ENCODE measurements at places on chromosomes 5 and 9.

DNA sequence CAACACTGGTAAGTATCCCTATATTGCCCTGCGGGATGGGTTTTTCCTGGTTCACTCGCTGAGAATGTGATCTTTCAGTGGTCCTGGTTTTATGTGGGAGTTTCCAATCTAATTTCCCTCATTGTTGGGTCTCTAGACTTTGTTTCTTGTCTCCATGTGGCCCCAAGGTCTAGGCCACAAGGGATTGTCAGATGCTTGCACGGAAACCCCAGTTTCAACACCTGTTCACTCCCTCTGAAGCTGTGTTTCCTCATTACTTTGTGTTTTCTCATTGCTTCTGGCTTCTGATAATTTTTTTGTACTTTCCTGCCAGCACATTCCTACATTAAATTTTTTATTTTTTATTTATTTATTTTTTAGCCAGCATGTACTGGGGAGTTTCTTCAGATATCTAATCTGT is 191.5 kb downstream of the TTLL11 start:
- DNase-seq, result no peak

DNA sequence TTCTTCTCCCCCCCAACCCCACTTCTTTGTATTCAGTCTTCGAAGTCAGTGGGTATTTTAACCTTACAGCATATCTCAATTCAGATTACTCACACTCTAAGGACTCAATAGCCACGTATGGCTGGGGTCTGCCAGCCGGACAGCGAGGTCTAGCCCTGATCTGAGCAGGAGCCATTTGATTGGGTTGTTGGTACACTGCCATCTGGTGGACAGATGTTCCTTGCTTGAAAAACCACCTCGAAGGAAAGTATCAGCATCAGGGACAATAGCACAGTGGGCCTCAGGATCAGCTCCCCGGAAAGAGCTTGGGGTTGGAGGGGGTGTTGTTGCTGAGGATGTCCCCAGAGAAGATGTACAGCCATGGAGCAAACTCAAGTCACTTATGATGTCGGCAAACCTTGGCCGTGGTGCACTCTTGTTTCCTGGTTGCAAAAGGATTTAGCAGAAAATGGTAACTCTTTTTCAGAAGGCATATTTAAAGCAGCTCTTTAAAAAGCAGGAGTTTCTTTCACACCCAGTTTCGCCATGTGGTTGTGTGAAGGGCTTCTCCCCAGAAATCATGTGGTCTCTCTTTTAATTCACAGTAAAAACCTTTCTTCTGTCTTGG is 31.7 kb upstream of the KCNMB1 start:
- DNase-seq, result peak; percentile 41

- DNase-seq, result no peak
Observed at GRCh38 chr5:129496421-129496820, 36.3 kb downstream of the ADAMTS19 start.

- DNase-seq, result no peak
Observed at GRCh38 chr5:58739051-58739450, 156.2 kb downstream of the RAB3C start.

- DNase-seq, result peak; percentile 9
Observed at GRCh38 chr9:74770508-74771261, 117.0 kb downstream of the TRPM6 start.

DNA sequence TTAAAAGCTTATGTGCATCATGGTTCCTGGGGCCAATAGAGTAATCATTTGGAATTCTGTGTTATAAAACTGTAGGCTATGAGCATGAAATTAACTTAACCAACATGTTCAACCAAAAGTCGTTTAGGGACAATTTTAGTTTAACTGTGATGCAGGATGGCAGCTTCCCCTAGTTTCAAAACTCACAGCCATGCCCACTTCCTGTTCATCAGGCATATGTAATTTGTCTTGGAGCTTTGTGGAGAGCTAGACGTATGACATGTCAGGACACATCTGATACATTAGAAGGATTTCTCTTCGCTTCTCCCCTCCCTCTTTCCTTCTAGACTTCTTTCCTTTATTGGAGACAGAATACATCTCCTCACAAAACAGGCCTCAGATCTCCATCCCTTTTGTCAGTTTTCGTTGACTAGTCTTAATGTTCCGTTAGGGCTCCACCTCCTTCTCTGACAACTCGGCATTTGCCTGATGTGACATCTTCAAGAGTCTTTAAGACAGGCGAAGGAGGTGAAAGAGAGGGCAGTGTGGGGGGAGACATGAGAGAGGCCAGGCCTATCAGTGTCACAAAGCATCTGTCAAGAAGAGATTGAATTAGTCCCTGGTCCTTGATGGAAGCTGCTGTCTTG is 176.0 kb downstream of the MSX2 start:
- DNase-seq, result no peak

DNA sequence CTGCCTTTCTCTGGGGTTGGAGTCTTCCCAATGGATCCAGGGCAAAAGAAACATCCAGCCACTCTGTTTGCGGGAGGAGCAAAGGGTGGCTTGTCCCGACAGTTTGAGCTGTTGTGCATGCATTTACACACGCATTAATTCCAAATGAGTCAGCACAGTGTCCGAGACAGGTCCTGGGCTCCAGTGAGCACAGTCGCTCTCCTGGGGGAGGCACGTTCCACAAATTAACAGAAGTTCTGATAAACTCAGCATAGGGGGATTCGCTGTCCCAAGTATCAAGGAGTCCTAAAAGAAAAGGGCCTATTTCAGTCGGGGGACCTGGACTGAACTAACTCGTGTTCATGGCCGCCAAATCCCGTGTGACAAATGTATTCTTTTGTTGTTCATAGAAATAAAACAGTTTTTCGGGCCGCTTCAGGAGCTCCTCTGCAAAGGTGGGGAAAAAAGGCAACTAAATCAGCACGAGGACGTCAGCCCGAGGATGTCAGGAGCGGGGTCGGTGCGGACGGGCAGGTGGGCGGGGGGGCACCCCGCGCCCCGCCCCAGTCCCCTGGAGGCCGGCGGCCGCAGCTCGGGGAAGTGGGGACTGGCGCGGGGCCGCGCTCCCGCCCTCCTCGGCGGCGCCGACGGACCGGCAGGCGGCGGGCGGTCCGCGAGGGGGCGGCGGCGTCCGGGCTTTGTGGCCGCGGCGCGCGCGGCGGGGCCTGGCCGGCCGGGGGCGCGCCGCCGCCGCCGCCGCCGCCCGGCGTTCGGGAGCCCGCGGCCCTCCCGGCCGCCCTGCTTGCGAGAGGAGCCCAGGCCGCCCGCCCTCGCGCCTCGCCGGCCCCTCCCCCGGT is at the start of gene MSANTD3:
Gene MSANTD3 (plus strand): TSS at position 614 of the 836 bp plus-strand sequence. CDS start 14,796 bp downstream, outside the sequence.
- peak; percentile 41 for DNase-seq

- no peak for DNase-seq
Observed at GRCh38 chr5:107806705-107807104, 136.0 kb upstream of the EFNA5 start.

DNA sequence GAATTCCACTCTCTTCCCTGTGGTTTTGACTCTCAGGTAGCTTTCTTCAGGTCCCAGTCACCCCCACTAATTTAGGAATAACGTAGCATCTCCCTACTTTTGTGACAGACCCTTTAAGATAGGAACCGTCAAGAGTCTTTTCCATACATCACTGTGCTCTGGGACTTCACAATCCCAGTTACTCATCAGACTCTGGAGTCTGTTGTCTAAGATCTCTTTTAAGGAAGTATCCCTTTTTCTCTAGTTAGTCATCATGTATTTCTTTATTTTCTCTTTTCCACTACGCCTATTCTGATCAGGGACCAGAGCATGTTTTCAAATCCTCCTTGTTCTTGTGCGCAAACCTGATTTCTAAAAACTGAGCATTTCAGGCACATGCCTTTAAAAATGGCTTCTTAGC is 143.0 kb downstream of the GOLPH3 start:
- no peak for DNase-seq

DNA sequence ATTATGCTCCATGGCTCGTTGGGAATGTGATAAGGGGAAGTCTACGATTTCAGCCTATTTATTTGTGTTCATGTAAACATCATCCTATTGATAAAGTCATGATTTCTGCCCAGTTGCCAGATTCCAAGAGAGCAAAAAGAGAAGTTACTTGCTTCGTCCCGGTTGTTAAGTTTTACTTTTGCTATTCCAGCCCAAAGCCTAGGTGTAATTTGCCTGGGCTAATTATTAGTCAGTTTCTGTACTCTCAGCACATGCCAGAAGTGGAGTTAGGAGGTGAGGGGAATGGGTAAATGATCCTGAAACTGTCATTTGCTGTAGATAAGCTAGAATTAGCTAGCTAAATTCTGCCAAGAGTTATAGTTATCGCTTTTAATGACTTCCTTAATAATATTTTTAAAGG is 4.5 kb upstream of the ANKH start:
- no peak for DNase-seq

DNA sequence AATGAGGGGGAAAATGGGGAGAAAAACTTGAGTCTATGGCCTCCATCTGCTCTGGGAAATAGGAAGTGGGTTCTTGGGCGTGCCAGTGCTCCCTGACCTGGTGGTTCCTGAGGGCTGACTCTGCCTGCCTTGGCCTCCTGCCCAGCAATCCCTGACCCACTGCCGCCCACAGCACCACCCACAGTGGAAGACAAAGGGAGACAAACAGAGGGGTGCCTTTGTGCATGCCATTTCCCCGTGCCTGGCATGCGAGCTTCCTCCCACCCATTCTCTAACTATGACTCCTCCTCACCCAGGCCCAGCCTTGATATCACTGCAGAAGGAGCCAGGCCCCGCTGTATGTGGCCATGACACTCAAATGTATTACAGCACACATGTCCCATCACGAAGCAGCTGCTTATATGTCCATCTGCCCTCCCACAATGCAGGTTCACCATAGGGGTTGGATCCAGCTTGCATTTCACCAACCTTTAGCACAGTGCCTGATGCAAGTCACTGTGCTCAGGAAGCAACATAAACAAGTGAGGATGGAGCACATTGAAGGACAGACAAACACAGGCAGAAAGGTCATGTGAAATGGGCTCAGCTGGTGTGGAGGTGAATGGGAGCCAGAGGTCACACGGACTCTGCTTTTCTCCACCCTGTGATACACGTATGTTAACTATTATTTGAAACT is 84.4 kb downstream of the ADRB2 start:
- DNase-seq, result no peak

- no peak for DNase-seq
Observed at GRCh38 chr9:88043647-88044046, 69.3 kb upstream of the CDK20 start.

GRCh38 chr5:113162770-113163169 is 186.2 kb downstream of the DCP2 start:
- no peak for DNase-seq

- no peak for DNase-seq
Observed at GRCh38 chr5:40376566-40376965, 303.1 kb upstream of the PTGER4 start.

DNA sequence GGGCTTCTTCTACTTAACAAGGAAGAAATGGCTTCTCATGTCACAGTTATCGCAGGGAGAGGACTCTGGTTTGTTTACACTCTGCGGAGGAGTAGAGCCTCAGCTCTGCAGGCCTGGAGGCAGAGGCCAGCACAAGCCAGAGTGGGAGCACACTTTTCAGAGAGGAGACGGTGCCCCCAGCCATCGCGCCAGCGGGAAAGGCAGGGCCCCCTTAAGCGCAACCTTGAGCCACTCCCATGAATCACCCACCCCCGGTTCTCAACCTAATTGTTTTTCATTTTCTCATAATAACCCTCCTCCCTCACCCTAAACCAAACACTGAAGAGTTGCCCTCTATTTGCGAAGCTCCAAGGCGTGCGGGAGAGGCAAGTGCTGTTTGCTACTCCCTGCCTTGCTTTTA is 208.4 kb upstream of the TBCA start:
- DNase-seq, result no peak

DNA sequence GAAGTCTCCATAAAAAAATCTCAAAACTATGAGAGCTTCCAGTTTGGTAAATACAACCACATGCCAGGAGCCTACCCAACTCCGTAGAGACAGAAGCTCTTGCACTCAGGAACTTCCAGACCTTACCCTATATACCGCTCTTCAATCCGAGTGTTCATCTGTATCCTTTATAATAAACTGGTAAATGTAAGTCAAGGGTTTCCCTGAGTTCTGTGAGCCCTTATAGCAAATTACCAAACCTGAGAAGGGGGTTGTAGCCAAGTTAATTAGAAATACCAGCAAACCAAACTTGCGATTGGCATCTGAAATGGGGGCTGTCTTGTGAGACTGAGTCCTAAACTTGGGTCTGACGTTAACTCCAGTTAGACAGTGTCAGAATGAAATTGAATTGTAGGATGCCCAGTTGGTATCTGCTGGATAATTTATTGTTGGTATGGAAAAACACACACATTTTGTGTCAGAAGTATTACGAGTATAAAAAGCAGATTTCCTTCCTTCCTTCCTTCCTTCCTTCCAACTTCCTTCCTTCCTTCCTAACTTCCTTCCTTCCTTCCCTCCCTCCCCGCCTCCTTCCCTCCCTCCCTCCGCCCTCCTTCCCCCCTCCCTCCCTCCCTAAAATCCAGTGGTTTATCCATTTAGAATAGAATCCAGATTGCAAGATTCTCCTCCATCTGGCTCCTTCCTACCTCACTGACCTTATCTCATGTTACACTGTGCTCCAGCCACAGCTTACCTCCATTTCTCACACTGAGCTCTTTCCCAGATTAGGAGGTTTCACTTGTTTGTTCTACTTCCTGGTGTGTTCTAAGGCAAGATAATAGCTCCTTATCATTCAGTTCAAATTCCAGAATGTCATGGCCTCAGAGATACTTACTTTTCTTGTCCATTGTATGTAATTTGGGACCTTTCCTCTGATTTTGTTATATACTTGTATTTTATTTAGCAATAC is 196.7 kb downstream of the WDR70 start:
- no peak for DNase-seq

GRCh38 chr5:92207151-92207550 is 824.0 kb upstream of the ARRDC3 start:
- DNase-seq, result no peak

- DNase-seq, result no peak
Observed at GRCh38 chr5:58944221-58944620, 361.3 kb downstream of the RAB3C start.

DNA sequence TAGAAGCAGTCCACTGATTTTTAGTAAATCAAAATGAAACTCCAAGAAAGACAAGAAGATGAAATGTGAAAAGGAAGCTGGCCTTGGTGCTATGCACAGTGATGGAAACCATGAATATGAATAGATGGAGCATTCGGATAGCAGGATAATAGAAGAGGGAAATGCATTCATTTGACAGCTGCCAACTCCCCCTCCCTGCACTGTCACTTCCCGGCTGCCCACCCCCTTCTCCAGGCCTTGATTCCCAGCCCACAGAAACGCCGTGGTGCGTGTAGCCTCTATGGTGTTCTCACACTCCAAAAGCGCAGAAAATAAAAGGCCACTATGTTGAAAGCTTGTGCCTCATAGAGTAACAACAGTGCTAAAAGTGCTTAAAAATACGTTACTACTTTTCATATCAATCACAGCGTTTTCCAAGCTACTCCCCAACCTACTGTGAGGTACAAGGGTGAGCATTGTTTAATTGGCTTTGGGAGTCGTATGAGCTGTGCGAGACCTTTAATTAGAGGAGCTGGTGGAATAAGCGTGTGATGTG is 26.1 kb upstream of the IFNK start:
- no peak for DNase-seq

DNA sequence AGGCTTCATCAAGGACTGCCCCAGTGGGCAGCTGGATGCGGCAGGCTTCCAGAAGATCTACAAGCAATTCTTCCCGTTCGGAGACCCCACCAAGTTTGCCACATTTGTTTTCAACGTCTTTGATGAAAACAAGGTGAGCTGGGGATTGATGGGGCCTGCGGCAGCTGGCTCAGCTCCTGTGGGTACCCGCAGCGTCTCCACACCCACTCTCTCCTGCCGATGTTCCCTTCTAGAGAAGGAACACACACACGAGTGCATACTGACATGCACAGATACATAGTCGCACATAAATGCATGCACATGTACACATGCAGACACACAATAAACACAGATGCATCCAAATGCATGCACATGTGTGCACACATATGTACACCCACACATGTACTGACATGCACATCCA is 45.6 kb downstream of the NCS1 start:
- DNase-seq, result no peak

All from activated T-cell treated with anti-CD3 and anti-CD28 coated beads for 24 hours (primary cell).